ENCODE measurements at places on chromosomes 4 and X. TPM values are rescaled to one million over a fixed set of nuclear protein-coding genes. Genes with fewer than 3 reads are reported as not detected.

DNA sequence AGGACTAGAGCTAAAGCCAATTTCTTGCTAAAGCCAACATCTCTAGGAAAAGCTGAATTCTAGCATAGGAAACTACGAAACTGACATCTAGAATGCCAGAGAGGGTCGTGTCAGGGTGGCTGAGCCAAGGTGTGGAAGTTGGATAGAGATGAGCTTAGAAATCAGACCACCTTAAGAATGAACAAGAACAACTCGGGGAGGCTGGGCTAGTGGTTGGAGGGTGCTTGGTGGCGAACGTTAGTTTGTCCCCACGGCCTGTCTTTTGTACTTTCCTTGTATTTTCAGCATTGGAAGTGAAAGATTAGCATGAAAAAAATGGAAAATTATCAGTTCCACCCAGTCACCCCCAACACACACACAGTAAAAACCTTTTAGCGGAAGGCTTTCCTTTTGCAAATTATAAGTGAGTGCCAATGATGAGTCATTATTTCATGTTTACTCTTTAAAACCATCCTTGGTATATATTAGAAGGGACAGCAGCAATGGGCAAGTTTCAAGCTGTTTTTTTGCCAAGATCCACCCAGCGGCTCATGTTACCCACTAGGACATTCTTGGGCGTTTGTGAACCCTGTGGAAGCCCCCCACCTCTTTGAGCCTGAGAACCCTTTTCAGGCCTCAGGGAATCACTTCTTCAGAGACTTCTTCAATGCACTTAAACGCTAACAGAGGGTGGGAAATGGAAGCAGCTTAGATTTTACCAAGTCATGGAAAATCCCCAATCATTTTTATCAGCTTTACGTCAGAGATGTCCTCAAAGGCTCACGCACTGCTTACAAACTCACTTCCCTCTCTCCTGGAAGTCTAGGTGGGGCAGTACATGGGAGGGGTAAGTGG lies 4.9 kb upstream of the PPEF1 start:
- no peaks in the 10 kb centered on the region for H3K27me3 ChIP-seq
- H3K4me1 ChIP-seq, result no peaks in the 10 kb centered on the region
- H3K27ac ChIP-seq, result no peak overlapping the region
- H3K36me3 ChIP-seq, result no peaks in the 10 kb centered on the region

DNA sequence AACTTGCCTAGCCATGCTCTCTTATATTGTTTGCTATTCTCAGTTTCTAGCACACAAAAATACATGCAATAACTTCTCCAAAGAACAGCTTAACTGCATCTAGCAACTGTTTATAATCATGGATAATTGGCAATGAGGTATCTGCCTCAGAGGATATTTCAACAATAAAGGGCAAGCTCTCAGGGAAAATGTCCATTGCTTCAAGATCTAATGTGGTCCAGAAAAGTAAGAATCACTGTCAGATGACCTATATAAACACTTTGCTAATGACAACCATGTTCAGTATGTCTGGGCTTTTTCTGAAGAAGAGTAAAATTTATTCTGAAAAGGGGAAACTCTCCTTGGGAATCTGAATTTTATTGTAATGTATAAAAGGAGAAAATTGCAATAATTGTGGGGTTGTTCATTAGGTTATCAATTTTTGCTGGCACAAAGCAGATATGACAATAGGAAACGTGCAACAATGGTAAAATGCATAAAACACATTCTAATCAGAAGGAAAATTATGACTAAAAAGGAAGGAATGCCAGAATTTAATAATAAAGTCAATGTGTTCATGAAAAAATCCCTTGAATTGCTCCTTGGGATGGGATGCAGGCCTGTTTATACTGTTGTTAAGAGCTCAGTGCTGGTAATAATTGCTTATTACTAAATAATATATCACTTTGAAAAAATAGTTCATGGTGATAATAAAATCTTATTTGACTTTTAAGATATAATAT lies 90.3 kb downstream of the ANTXR2 start:
- no peaks in the 10 kb centered on the region for H3K4me1 ChIP-seq
- no peaks in the 10 kb centered on the region for H3K27me3 ChIP-seq
- DNase-seq, result no peak
- H3K4me3 ChIP-seq, result no peak overlapping the region
- no peak overlapping the region for H3K27ac ChIP-seq
- H3K36me3 ChIP-seq, result no peaks in the 10 kb centered on the region

The SLC4A4 gene
- 1.2 TPM for total RNA-seq

The LRIT3 gene
- 0.21 TPM for total RNA-seq

- H3K4me1 ChIP-seq, result no peaks in the 10 kb centered on the region
- DNase-seq, result no peak
- no peaks in the 10 kb centered on the region for H3K27me3 ChIP-seq
- no peak overlapping the region for H3K27ac ChIP-seq
Observed at GRCh38 chr4:67201334-67201733, 344.0 kb downstream of the CENPC start.

GRCh38 chrX:20654596-20655106 lies 387.9 kb upstream of the RPS6KA3 start:
- H3K4me3 ChIP-seq, result no peak overlapping the region
- H3K27ac ChIP-seq, result no peak overlapping the region
- no peaks in the 10 kb centered on the region for H3K27me3 ChIP-seq
- H3K4me1 ChIP-seq, result no peaks in the 10 kb centered on the region

The PNMA6F gene
- 0.15 TPM for total RNA-seq

DNA sequence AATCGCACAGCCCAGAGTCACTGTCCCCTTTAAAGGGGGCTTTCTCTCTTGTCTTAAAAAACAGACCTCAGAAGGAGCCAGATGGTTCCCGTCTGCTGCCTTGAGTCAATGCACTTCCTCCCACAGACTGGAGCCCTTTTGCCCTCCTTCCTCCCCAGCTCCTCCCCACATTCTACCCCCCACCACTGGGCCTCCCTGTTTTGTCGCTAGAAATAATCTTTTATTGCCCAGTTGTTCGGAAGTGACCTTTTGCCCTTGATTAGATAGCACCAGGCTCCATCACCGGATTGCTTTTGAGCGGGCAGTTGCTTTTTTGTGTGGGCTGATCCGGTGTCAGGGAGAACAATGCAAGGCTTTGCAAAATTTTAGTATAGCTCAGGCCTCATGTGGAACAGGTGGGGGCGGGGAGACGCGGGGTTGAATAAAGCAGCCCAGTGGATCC lies 47.7 kb downstream of the SPRY1 start:
- peak; percentile 66 for DNase-seq
- H3K36me3 ChIP-seq, result no peaks in the 10 kb centered on the region
- peak overlapping the region; percentile 27 for H3K4me3 ChIP-seq
- H3K27ac ChIP-seq, result peak overlapping the region; percentile 78

The NDUFB11 gene
- 127 TPM for total RNA-seq

- H3K36me3 ChIP-seq, result no peaks in the 10 kb centered on the region
- H3K27ac ChIP-seq, result no peak overlapping the region
- no peak for DNase-seq
- no peaks in the 10 kb centered on the region for H3K27me3 ChIP-seq
- H3K4me1 ChIP-seq, result peaks cover 10% of the 10 kb centered on the region
Observed at GRCh38 chr4:147928400-147928799, 196.5 kb downstream of the ARHGAP10 start.

GRCh38 chr4:52477191-52477780 lies 181.8 kb downstream of the USP46 start:
- no peaks in the 10 kb centered on the region for H3K36me3 ChIP-seq
- H3K27ac ChIP-seq, result no peak overlapping the region
- no peaks in the 10 kb centered on the region for H3K4me1 ChIP-seq
- H3K4me3 ChIP-seq, result no peak overlapping the region
- DNase-seq, result no peak

- no peak overlapping the region for H3K4me3 ChIP-seq
- peaks cover 1% of the 10 kb centered on the region for H3K27me3 ChIP-seq
- no peak overlapping the region for H3K27ac ChIP-seq
- H3K4me1 ChIP-seq, result no peaks in the 10 kb centered on the region
- no peaks in the 10 kb centered on the region for H3K36me3 ChIP-seq
Observed at GRCh38 chr4:11669156-11669555, 240.5 kb upstream of the HS3ST1 start.

- no peak for DNase-seq
- no peak overlapping the region for H3K27ac ChIP-seq
- H3K27me3 ChIP-seq, result no peaks in the 10 kb centered on the region
- H3K36me3 ChIP-seq, result no peaks in the 10 kb centered on the region
Observed at GRCh38 chr4:134260126-134260525, 58.5 kb upstream of the PABPC4L start.

DNA sequence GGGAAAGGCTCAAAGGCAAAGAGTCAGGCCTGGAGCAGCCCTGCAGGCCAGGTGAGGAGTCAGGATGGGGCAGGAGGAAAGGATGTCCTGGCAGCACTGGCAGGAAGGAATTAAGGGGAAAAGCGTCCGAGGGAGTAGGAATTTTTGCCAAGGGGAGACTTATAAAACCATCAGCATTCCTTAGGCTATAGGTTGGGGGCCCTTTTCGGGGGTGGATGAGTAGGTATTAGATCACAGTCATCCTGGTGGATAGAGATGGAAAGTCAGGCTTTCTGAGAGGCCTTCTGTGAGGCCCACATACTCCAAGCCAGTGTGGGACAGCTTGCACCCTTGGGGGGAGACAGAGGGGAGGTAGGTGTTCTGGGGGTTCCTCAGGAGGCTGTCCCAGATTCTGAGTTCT lies 12.3 kb downstream of the STARD8 start:
- no peak for DNase-seq
- H3K4me3 ChIP-seq, result no peak overlapping the region
- H3K36me3 ChIP-seq, result no peaks in the 10 kb centered on the region
- no peaks in the 10 kb centered on the region for H3K27me3 ChIP-seq
- no peak overlapping the region for H3K27ac ChIP-seq

DNA sequence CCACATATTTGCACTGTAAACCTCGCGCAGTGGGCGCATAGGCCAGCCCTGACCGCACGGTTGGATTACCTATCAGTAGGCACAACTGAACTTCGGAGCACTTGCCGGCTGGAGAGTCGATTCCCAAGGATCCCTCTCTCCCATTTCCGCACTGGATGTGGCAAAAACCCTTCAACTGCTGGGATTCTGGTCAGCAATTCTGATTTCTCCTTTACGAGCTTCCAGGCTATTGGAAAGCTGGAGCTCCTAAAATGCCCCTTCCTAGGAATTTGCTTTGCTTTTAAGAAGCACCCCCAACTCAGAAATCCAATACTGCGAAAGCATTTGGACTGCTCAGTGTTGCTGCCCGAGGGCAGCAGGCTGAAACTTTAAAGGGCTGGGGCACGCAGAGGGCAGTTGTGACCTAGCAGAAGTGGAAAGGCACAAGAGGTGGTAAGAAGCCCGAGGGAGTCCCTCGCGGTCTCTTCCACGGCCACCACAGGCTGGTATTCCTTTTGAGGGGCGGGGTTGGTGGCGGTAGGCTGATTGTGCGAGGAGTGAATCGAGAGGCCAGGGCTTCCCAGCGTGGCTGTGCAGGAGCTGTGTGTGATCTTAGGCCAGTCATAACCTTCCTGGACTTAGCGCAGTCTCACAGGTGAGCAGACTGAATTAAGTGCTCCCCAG lies 1.6 kb downstream of the ZAR1 start:
- H3K27me3 ChIP-seq, result peaks cover 30% of the 10 kb centered on the region
- H3K27ac ChIP-seq, result no peak overlapping the region
- no peaks in the 10 kb centered on the region for H3K36me3 ChIP-seq
- DNase-seq, result no peak

The ATOH1 gene
- total RNA-seq, result 0.61 TPM

The PAGE2B gene
- not detected for total RNA-seq

The IQCM gene
- not detected for total RNA-seq

- no peak for DNase-seq
- H3K4me3 ChIP-seq, result no peak overlapping the region
- H3K4me1 ChIP-seq, result no peaks in the 10 kb centered on the region
- no peak overlapping the region for H3K27ac ChIP-seq
Observed at GRCh38 chr4:168883513-168883912, 126.5 kb downstream of the CBR4 start.

The F8A2 gene
- total RNA-seq, result not detected

DNA sequence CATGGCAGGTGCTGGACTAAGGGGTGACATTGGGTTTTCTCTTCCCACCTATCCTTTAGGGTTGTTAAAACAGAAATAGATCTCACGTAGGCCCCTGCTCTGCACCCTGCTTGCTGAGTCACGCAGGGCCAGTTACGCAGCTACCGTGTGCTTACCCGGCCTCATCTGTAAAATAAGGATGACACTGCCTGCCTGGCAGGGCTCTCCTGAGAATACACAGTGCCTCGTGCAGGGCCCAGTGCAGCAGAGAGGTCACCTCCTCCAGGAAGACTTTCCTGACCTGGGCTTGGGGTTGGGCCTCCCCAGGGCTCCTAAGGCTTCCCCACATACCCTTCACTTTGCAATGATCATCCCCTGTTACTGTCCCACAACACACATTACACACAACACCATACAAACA lies 33.6 kb upstream of the JAKMIP1 start:
- no peaks in the 10 kb centered on the region for H3K4me1 ChIP-seq
- H3K27me3 ChIP-seq, result no peaks in the 10 kb centered on the region
- H3K27ac ChIP-seq, result no peak overlapping the region
- H3K4me3 ChIP-seq, result no peak overlapping the region
- no peaks in the 10 kb centered on the region for H3K36me3 ChIP-seq

GRCh38 chr4:129261584-129261983 lies 165.6 kb downstream of the C4orf33 start:
- no peaks in the 10 kb centered on the region for H3K27me3 ChIP-seq
- no peak overlapping the region for H3K27ac ChIP-seq
- H3K4me1 ChIP-seq, result no peaks in the 10 kb centered on the region
- no peak for DNase-seq

The ABCD1 gene
- total RNA-seq, result 6.6 TPM

The SPANXB1 gene
- total RNA-seq, result not detected

The CLDN22 gene
- not detected for total RNA-seq

- no peak overlapping the region for H3K27ac ChIP-seq
- no peaks in the 10 kb centered on the region for H3K27me3 ChIP-seq
- H3K4me3 ChIP-seq, result no peak overlapping the region
- H3K36me3 ChIP-seq, result no peaks in the 10 kb centered on the region
- no peaks in the 10 kb centered on the region for H3K4me1 ChIP-seq
Observed at GRCh38 chrX:150238632-150239382, 124.3 kb upstream of the MAMLD1 start.

GRCh38 chrX:83504721-83505479 lies 3.2 kb upstream of the POU3F4 start:
- peaks cover 2% of the 10 kb centered on the region for H3K27me3 ChIP-seq
- H3K27ac ChIP-seq, result no peak overlapping the region
- DNase-seq, result no peak

DNA sequence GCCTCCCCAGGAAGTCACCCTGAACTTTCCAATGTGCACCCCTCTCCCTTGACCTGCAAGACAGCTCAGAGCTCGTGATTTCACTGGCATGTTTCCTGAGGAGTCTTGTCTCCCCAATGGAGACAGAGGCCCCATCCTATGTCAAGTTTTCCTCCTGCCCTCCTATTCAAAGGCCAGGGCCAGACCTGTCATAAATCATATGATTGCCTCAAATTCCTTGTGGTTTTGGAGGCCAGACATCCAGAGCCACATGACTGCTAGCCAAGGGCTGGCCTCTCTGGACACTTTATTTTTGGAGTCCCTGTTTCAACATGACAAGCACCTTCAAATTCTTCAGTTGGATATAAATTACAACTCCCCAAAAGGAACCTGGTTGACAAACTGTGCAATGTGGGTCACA lies 76.0 kb upstream of the TFDP3 start:
- H3K27me3 ChIP-seq, result no peaks in the 10 kb centered on the region
- no peak overlapping the region for H3K4me3 ChIP-seq
- H3K27ac ChIP-seq, result no peak overlapping the region
- no peak for DNase-seq

- no peaks in the 10 kb centered on the region for H3K4me1 ChIP-seq
- H3K27ac ChIP-seq, result no peak overlapping the region
- peaks cover 21% of the 10 kb centered on the region for H3K36me3 ChIP-seq
- H3K27me3 ChIP-seq, result no peaks in the 10 kb centered on the region
- no peak overlapping the region for H3K4me3 ChIP-seq
- no peak for DNase-seq
Observed at GRCh38 chr4:77043507-77044136, 32.2 kb downstream of the CCNI start.
